GM03348 (cell line): ENCODE measurements at places on chromosomes 7 and 10.

- DNase-seq = peak; percentile 17
Observed at GRCh38 chr10:14124941-14125340, 205.8 kb downstream of the FRMD4A start.

DNA sequence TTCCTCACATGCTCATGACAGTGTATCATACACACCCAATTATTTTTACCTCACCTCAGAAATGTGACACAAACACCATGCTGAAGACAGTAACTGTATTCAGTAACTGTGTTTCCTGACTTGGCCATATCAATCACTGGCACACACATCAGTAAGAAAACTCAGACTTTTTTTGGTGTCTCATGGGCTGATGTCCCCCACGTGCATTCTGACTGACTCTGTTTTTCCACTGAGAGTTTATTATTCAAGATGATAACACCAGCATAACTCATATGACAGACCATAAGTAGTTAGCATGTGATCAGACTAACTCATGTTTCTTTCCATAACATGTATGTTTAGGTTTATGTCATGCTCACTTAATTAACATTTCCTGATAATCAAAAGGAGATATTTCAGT lies 124.8 kb downstream of the CD36 start:
- no peak for DNase-seq

- no peak for DNase-seq
Observed at GRCh38 chr7:156027821-156028220, 215.6 kb upstream of the SHH start.

GRCh38 chr7:778968-779451 lies 51.9 kb upstream of the PRKAR1B start:
- DNase-seq = no peak

DNA sequence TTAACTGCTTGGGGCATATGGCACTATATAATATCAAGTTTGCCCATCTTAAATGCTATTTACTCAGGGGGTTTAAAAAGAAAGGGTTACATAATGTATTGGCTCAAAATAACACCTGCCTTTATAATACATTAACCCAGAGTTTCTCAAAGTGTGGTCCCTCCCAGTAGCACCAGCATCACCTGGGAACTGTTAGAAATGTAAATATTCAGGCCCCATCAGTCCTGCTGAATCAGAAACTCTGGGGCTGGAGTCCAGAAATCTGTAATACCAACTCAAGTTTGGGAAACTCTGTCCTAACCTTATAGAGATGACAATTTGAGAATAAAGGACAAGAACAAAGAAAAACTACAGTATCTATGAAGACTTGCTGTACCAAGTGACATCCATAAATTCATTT lies 270.7 kb downstream of the PARD3 start:
- no peak for DNase-seq

DNA sequence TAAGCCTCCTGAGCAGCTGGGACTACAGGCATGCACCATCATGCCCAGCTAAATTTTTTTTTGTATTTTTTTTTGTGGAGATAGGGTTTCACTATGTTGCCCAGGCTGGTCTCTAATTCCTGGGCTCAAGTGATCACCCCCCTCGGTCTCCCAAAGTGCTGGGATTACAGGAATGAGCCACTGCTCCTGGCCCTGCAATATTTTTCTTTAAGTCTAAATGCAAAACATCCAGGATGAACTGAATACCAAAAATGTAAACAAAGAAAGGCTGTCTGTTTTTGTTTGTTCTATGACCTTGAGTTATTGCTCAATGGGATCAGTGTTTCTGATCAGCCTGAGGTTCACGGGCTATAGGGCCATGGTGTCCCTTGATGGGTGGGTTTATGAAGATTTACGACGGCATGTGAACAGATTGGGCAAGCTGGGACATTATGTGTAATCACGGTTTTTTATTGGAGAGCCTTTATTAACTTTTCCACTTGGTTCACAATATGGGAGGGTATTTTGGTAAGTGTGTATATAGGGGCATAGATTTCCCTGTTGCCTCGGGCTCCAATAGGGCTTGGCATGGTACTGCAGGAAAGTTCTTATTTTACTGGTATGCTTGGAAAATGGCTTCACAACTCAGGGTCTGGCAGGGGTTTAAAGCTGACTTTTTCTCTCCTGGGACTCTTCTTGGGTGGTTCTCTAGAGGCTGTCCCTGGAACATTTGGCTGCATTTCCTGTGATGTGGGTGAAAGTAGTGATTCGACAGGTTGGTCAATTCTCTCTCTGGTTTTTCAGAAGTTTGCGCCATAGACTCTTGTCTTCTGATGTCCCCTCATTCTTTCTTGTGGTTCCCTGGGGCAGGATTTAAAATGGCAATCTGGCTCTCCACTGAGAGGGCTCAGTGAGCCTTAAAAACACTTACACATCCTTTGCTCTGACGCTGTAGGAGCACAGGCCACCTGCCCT lies 41.6 kb downstream of the MRPS33 start:
- no peak for DNase-seq

DNA sequence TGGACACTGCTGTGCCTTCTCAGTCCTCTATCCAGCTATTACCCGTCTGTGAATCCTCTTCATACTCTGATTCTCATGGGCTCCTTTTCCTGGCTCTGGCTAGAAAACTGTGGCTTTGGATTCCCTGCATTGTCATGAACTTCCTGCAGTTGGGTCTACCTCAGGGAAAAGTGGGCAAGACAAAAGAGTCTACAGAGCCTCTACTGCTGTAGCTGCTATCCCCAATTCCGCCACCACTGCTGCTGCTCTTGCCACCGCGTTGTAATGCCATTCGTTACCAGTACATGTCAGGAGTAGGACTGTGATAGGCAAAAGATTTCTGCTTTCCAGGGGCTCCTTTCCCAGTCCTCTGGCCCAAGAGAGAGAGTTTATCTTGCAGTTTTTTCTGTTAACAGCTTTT lies 23.9 kb upstream of the PPP1R17 start:
- no peak for DNase-seq

- DNase-seq = peak; percentile 57
Observed at GRCh38 chr10:72276421-72277339, 3.0 kb downstream of the DDIT4 start.

- peak; percentile 84 for DNase-seq
Observed at GRCh38 chr7:13981070-13981469, 8.4 kb downstream of the ETV1 start.

DNA sequence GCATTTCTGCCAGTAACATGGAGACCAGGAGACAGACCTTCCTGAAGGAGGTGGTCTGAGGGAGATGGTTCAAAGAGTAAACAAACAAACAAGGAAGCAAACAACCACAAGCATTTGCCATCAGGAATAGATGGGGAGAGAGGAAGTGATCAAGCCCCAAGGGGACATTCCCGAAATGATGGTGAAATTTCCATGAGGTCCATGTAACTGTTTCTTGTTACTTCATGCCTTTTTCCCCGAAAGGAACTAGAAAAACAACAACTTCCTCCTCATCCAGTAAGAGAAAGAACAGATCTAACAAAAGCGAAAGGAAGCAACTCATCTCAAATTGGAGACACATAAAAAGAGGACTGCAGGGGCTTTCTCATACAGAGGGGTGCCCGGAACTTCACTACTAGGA lies 152.5 kb upstream of the ZNF32 start:
- no peak for DNase-seq

DNA sequence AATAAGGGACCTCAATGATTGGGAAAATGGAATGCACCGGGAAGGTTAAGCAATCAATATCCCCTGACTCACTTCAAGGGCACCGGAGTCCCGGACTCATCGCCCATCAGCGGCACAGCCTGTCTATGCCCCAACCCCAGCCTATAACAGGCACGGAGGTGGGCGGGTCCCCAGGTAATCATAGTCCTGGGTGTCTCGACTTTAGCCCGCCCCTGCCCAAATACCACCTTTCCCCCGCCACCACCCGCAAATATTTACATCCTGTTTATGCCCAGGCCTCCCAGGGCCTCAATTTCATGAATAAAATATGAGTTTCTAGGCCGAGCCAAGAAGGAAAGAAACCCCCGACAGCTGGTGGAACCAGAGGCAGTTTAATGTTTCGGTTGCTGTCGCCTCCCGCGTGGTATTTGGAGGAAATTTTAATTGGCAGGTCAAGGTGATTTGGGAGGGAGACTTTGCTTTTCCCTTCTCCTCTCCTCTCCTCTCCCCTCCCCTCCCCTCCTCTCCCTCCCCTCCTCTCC lies 15.6 kb upstream of the RFC2 start:
- DNase-seq = peak; percentile 73

DNA sequence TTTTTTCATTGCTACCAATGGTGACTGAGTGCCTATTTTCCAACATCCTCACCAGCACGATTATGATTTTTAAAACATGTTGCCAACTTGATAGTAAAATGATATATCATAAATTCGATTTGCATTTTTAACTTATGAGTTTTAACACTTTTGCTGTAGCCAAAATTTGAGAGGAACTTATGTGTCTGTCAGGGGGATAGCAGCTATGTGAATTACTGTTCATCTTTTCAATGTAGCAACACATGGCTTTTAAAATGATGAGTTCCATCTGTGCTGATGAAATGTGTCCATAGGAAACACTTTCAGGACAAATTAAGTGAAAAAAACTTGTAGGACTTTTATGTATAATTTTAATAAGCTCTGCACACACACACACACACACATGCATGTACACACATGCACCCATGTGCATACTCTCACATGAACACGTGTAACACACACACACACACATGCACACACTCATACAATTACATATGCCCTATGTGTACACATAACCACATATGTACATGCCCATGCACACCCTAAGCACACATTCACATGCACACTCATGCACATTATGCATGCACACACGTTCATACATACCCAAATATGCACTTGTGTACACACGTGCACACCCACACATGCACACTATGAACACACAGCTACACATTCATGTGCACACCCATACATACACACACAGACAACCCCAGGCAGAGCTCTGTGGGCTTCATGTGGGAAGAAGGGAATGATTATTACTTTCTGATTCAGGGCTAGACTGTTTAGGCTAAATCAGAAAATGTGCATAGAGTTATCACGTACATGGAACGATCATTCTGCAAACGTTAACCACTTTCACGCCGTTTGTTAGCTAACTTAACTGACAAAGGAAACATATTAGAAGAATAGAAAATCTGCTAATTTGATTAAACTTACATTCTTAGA lies 68.9 kb downstream of the C10orf143 start:
- no peak for DNase-seq

GRCh38 chr10:105838392-105838791 lies 1197.3 kb downstream of the SORCS3 start:
- DNase-seq = no peak

GRCh38 chr7:92837000-92837749 lies 802 bp upstream of the CDK6 start:
- peak; percentile 10 for DNase-seq

DNA sequence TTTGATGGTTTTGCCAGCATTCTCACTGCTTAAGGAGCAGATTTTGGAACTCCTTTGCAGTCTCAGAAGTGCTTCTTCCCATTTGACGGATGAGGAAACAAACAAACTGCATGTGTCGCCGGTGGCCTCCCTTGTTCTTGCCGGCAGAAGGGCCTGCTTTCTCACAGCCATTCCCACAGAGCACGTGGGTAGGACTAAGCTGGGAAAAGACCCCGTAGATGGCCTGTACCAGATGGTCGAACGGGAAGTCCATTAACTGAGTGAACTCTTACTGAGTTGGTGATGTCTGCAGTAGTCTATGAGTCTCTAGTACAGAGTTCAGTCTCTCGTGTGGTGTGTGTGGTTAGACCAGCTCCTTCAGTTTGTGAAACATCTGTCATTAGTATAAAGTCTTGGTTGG lies 131.9 kb downstream of the TRRAP start:
- no peak for DNase-seq

- no peak for DNase-seq
Observed at GRCh38 chr7:50505553-50506210, 55.5 kb upstream of the FIGNL1 start.

DNA sequence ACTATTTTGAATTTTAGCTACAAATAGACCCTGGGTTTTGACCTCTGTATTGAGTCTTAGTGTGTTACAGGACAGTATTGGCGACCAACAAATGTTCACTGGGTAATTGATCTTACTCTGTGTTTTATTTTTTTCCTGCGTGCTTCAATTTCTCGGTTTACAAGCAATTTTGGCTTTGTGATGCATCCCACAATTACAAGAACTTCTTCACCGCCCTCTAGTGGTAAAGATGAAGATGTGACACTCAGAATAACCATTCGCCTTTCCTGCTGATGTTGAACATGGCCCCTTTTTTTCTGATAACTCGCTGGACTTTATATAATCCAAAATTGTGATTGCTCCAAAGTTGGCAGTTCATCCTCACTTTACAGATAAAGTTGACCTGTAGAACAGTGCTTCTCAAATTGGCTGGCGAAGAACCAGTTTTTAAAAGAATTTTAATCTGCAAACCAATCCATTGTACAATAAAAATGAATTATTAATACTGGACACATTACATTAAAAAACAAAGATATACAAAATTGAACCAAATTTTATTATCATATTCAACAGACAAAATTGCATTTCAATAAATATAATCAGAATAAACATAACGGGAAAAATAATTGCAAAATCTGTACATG lies 20.2 kb upstream of the SMC3 start:
- DNase-seq = peak; percentile 81

GRCh38 chr7:47008461-47008860 lies 573.5 kb downstream of the TNS3 start:
- DNase-seq = peak; percentile 14

DNA sequence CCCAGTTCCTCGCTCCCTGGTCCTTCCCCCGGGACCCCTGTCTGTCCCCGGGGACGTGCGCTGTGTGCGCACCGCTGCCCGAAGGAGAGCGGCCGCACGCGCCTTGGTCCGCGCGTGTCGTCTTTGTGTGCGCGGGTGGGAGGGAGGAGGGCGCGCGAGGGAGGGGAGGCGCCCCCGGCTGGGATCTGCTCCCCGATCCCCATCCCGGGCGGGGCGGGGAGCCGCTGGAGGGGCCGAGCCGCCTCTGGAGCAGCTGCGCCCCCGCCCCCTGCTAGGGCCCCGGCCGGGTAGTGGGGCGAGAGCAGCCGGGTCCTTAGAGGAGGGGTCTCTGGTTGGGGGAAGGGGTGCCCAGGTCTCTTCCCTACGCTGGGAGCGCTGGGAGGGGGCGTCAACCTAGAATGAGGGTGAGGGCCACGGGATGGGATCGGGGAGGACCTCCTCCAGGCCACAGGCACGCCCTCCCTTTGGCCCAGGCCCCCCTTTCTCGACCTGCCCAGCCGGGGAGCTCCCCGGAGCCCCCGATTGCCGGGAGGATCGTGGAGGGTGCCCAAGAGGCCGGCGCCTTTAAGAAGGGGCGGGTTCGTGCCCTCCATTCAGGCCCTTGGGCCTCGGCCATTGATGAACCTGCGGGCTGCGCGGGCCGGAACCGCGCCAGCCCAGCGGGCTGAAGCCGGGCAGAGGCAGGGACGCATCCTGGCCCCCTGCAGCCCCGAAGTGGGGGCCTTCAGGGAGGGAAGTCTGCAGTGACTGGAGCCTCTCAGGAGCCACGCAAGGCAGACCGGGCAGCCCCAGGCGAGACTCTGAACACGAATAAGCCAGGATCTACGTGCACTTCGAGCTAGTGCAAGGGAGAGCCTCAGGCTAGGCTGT lies 678 bp downstream of the SH2B2 start:
- DNase-seq = peak; percentile 73

GRCh38 chr10:119658274-119658673 lies 7.1 kb downstream of the BAG3 start:
- peak; percentile 91 for DNase-seq

- DNase-seq = no peak
Observed at GRCh38 chr7:133015888-133016287, 66.0 kb downstream of the CHCHD3 start.

- DNase-seq = peak; percentile 30
Observed at GRCh38 chr10:70191161-70191971, 21.1 kb upstream of the SAR1A start.
